ENCODE measurements at places on chromosomes 5 and 9.

DNA sequence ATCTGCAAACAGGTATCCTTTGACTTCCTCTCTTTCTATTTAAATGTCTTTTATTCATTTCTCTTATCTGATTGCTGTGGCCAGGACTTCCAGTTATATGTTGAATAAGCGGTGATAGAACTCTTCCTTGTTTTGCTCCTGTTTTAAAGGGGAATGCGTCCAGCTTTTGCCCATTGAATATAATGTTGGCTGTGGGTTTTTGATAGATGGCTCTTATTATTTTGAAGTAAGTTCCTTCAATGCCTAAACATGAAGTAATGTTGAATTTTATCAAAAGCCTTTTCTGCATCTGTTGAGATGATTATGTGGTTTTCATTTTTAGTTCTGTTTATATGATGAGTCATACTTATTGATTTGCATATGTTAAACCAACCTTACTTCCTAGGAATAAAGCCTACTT lies 300.5 kb upstream of the CTNND2 start:
- no peak for DNase-seq

DNA sequence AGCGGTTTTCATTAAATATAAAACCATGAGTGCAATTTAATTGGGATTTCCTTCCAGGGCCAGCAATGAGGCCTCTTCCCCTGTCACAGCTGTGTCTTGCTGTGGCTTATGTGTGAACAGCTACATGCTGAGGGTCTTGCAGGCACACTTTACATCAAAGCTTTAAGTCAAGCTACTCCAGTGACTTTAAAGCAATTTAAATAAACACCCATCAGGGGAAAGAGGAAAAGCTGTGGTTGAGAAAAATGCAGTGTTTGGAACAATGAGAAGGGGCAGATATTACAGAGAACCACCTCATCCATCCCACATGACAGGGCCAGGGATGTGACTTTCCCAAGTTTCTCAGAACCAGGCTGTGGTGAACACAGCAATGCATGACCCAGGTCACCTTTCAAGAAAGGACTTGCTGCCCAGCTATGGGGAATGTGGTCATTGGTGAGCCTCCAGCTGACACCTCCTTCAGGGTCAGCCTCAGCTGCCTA lies 115.9 kb upstream of the LPAR1 start:
- DNase-seq: no peak

DNA sequence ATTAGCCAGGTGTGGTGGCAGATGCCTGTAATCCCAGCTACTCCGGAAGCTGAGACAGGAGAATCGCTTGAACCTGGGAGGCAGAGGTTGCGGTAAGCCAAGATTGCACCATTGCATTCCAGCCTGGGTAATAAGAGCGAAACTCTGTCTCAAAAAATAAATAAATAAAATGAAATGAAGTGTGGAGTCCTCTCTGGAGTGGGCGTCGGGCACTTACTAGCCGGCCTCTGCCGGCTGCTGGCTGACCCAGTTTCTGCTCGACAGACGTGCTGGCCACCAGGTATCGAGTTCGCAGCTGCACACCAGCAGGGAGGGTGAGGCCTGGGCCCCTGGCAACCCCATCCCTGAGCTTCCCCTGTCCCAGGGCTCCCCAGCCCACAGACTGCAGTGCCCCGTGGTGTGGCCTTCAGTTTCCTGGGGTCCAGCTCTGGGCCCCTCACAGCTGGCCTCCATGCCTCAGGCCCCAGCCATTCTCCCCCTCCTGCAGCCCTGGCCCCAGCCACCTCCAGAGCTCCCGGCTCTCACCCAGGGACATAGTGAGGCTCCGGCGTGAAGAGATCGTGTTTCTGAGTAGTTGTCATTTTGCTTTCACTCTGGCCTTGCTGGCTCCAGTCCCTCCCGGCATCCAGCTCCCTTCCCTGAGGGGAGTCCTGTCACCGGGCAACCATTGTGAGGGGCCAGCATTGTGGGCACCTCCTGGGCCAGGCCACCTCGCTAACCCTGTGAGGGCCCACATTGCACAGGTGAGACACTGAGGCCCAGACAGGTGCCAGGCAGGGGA lies 3.8 kb upstream of the STPG3 start:
- no peak for DNase-seq

- no peak for DNase-seq
These were observed 155.9 kb downstream of the NR2F1-AS1 start for GRCh38 chr5:93425096-93425495.

- no peak for DNase-seq
These were observed 67.0 kb upstream of the TNPO1 start for GRCh38 chr5:72749362-72749997.

DNA sequence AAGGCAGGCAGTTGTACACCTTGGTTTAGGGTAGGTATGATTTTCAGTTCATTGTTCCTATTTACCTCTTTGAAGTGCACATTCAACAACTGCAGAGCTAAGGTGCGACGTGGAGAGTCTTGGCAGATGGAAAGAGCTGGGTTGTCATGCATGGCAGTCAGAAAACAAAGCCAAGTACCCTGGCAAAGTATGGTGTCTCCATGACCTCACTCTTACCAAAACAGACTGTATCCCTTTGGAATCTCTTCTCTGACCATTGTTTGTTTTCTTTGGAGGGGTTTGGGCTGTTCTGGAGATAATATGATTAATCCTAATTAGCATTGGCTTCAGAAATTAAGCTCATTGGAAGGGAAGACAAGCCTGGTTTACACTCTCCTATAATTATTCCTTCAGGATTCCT lies 665.7 kb downstream of the DNAH5 start:
- no peak for DNase-seq

DNA sequence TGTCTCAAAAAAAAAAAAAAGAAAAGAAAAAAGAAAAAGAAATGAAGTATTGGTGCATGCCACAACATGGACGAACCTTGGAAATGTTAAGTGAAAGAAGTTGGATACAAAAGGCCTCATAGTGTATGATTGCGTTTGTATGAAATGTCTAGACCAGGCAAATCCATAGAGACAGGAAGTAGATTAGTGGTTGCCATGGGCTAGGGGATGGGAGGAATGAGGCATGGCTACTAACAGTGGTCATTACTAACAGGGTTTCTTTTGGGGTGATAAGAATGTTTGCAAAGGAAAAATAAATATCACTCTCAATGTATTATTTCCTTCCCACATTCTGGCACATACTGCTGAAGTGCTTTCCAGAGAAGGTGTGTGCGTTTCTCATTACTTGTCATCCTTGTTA lies 44.1 kb downstream of the UGCG start:
- DNase-seq: no peak

- DNase-seq: no peak
These were observed 112.3 kb downstream of the GCNT1 start for GRCh38 chr9:76571288-76571687.

Measured in NCI-H1436 (cell line).